ENCODE measurements at places on chromosomes 16 and 17.

DNA sequence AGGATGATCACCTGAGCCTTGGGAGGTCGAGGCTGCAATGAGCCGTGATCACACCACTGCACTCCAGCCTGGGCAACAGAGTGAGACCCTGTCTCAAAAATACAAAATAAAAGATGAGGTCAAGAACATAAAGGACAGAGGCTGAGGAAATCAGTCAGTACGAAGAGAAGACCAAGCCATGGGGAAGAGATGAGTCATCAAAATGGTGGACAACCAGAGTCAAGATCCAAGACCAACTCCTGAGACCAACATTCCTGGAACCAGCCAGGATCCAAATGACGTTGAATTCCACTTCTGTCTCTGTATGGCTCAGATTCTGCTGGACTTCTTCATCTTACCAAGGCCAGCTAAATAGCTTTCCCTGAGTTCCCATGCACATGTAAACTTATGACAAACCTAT is 44.8 kb upstream of the NOG start:
- DNase-seq: no peak

DNA sequence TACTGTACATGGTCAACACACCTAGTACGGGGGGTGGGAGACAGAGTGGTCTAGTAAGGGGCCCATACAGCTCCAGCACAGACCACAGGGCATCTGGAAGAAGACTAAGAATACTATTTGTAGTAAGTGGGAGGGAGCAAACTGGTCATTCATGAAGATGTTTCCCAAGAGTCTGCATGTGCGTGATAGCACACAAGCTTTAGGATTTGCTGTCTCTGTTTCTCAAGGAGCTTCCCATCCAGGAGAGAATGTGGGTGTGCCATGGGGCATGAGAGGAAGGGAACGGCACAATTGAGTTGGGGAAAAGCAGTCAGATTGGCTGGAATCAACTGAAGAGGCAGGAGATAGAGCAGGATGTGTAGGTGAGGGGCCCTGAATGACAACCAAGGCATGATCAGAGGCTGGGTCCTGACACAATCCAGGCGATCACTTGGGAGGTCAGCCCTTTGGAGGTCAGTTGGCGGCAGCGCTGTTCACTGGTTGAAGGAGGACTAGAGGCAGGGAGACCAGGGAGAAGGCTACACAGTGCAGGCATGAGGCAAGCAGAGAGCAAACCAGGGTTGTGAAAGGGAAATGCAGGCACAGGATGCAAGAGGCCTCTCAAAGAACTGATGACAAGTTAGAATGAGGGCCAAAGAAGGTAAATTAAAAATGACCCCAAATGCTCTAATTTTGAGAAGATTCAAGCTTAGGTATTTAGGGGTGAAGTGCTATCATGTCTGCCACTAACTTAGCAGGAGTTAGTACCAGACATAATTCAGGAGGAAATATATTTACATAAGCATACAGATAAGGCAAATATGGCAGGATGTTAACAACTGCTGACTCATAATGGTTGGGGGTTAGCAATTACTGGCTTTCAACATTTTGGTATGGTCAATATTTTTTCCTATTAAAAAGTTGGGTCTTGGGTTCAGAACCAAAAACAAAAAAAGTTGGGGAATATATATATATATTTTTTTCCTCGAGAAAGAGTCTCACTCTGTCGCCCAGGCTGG is 10.3 kb downstream of the UBE2O start:
- no peak for DNase-seq

- no peak for DNase-seq
These were observed 388.1 kb downstream of the SHISA9 start for GRCh38 chr16:13289515-13289914.

DNA sequence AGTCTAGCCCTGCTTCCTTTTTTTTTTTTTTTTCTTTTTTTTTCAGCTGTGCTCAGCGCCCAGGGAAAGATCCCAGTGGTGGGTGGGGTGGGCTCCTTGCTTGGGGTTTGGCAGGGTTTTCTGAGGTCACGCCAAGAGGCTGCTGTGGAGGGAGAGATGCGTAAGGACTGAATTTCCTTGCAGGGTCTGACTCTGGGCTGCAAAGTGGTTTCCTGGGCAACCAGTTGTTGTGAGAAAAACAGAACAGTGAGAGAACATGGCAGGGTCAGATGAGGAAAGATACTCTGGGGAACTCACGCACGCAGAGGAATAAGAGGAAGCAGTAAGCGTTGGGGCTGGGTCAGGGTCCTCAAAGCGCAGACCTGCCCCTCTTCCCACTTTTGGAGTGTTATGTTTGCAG is 119.5 kb downstream of the IRF8 start:
- DNase-seq: no peak

GRCh38 chr16:11100239-11100750 is 155.7 kb downstream of the SOCS1 start:
- peak; percentile 48 for DNase-seq

GRCh38 chr16:31322500-31322899 is 32.5 kb upstream of the ITGAX start:
- DNase-seq: no peak

- DNase-seq: no peak
These were observed 11.2 kb upstream of the ADAM11 start for GRCh38 chr17:44747566-44747965.

- no peak for DNase-seq
These were observed 180.2 kb downstream of the MSI2 start for GRCh38 chr17:57436565-57436964.

GRCh38 chr17:8420041-8420934 is 15.4 kb upstream of the NDEL1 start:
- DNase-seq: no peak

DNA sequence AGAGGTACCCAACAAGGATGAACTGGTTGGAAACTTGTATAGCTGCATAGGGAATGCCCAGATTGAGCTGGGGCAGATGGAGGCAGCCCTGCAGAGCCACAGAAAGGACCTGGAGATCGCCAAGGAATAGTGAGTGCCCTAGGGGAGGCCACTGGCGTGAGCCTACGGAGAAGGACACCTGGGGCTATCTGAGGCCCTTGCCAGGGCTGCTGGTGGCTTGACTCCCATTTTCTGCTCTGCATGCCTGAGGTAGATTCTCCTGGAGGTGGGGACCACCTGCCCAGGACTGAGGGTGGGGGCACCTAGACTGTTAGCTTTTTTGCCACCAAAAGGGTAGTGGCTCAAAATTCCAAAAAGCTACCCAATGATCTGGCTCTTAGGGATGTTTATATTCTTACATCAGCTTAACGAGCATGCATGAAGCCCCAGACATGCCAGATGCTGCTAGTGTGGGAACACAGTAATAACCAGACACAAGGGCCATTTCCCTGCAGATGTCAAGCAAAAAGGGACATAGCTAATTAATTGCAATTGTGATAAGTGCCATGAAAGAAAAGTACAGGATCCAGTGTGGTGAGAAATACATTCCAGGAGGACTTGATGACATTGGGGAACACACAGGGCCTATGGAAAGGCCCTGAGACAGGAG is 8.8 kb downstream of the ODAD4 start:
- no peak for DNase-seq

- DNase-seq: no peak
These were observed 43.7 kb upstream of the TNRC6A start for GRCh38 chr16:24685539-24686432.

GRCh38 chr16:4982056-4982867 is 24.1 kb downstream of the SEC14L5 start:
- DNase-seq: no peak

- DNase-seq: no peak
These were observed 3.9 kb downstream of the UMOD start for GRCh38 chr16:20348365-20349185.

GRCh38 chr17:48907713-48908046 is 527 bp upstream of the UBE2Z start:
- no peak for DNase-seq

GRCh38 chr17:30363715-30364202 is 15.0 kb upstream of the CPD start:
- peak; percentile 79 for DNase-seq

GRCh38 chr17:49696233-49696761 is 11.5 kb downstream of the SLC35B1 start:
- DNase-seq: peak; percentile 64

- DNase-seq: peak; percentile 57
These were observed 835 bp downstream of the NME4 start for GRCh38 chr16:397736-398332.

DNA sequence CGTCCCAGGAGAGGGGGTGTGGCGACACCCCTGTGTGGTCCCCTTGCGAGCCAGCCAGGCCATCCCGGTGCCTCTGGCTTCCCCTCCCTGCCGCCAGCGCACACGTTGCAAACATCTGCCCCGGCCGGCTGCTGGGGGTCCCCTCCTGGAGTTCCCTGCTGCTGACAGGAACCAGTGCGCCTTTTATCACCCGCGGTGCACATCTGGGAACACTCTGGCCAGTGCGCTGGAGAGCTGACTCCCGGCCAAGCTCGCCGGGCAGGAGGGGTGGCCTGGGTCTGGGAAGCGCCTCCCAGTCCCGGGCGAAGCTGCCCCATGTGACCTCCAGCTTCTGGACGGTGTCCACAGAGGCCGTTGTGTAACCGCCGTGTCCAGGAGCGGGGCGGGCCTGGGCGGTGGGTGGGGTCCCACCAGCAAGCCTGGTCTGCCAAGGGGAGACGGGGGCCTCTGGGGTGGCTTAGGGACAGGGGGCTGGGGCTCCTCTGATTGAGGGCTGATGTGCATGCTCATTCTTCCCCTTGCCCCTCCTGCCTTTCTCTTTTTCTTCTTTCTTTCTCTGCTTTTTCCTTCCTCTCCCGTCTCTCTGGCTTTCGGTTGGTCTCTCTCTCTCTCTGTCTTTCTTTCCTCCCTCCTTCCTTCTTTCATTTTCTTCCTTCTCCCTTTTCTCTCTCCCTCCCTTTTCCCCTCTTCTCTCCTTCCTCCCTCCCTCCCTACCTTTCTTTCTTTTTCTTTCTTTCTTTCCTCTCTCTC is 25.2 kb upstream of the CIBAR2 start:
- no peak for DNase-seq

- no peak for DNase-seq
These were observed 33.7 kb upstream of the ALDH3A1 start for GRCh38 chr17:19781488-19782458.

- DNase-seq: no peak
These were observed 5.4 kb downstream of the METTL22 start for GRCh38 chr16:8626946-8627345.

- no peak for DNase-seq
These were observed 9.2 kb downstream of the SNN start for GRCh38 chr16:11677451-11677951.

DNA sequence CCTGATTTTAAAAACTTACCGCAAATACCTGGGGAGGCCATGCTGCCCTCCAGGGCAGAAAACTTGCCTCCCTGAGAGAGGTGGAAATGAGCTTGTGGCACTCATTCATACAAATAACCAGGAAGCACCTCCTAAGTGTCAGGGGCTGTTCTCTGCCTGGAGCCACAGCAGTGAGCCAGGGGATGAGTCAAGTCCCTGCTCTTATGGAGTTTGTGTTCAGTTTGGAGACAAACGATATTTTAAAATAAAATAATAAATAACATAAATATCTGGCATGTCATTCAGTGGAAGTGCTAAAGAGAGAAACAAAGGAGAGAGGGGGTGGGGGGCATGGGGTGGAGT is 313.8 kb downstream of the C16orf95 start:
- no peak for DNase-seq

DNA sequence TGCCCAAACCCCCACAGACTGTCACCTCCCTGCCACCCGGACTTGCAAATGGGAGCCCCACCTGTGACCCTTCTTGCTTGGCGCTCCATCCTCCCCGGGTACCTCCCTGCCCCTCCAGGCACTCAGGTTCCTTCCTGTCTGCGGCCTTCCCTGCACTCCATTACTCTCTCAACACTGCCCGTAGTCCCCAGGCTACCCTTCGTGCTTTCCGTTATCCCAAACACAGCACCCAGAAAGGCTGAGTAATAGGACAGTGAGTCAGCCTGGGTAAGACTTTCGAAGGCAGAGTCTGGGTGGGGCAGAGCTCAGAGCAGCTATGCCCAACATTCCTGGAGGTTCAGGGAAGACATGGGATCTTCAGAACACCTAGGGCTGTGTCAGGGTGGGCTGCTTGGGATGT is 16.6 kb upstream of the C16orf74 start:
- DNase-seq: no peak

All from activated naive CD4-positive, alpha-beta T cell treated with anti-CD3 and anti-CD28 coated beads, Interleukin-2, amount 10 ng/mL, durations not matched to agents 7 days and 5 days (primary cell).